ENCODE measurements at places on chromosomes 16 and 17. TPM values are rescaled to one million over a fixed set of nuclear protein-coding genes. Genes with fewer than 3 reads are reported as not detected.

The DLX4 gene
- 0.53 TPM for total RNA-seq

The TMEM235 gene
- not detected for total RNA-seq

The PIP4K2B gene
- 27.5 TPM for total RNA-seq

The MYO15A gene
- total RNA-seq = 0.27 TPM

All from A375 (cell line).